Nephron progenitor cell (in vitro differentiated cells): ENCODE measurements at places on chromosomes 7 and 10.
A peak's percentile ranks its signal among the peaks of the same experiment; 100 is the strongest.

DNA sequence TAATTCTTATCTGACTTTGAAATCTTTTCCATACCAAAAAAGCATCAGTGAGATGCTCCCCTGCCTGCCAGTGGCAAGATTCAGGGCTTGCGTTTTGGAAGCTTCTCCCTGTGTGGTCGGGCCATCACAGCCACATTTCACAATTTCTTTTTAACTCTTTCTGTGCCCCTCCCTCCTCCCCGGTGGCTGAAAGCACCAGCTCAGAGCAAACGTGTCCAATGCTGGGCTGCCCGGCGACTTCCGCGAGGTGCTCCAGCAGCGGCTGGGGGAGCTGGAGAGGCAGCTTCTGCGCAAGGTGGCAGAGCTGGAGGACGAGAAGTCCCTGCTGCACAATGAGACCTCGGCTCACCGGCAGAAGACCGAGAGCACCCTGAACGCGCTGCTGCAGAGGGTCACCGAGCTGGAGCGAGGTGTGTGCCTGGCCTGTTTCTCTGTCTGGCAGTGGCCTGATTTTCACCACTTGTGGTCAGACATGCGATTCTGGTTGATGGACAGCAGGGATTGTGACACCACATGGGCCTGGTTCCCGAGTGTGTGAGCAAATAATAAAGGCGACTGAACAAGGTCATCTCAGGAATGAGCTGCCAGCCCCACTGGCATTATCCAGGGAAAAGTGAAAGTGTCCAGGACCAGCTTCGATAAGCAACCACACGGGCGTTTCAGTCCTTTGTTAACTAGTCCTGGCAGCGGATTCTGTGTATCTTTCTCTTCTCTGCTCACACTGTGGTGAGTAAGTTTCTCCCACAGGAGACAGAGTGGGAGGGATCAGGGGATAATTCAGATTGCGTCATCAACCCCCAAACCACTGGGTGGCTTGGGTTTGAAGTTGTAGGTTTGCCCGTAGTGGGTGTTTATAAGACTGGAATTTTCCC is 2.6 kb downstream of the NPTX2 start:
- peaks cover 34% of the 10 kb centered on the region for H3K4me1 ChIP-seq
- H3K27me3 ChIP-seq, result peaks cover 63% of the 10 kb centered on the region
- H3K27ac ChIP-seq, result no peak overlapping the region

GRCh38 chr7:127347567-127348246 is 44.8 kb downstream of the ZNF800 start:
- peaks cover 57% of the 10 kb centered on the region for H3K27me3 ChIP-seq
- peak; percentile 81 for DNase-seq
- H3K4me1 ChIP-seq, result no peaks in the 10 kb centered on the region
- H3K27ac ChIP-seq, result no peak overlapping the region

- peaks cover 34% of the 10 kb centered on the region for H3K27me3 ChIP-seq
- no peak within 1 kb of the TSS for H3K4me3 ChIP-seq
- no peak within 1 kb of the TSS for H3K27ac ChIP-seq
- peaks cover 5% of the 10 kb centered on the region for H3K4me1 ChIP-seq
- DNase-seq, result no peak
Observed at GRCh38 chr10:6062101-6062771, at the start of gene IL2RA. TSS of gene IL2RA (minus strand) at chr10:6062367. CDS start at chr10:6062151, 216 bp downstream.

- peaks cover 11% of the 10 kb centered on the region for H3K27me3 ChIP-seq
- peak; percentile 13 for DNase-seq
- peaks cover 14% of the 10 kb centered on the region for H3K4me1 ChIP-seq
- peak overlapping the region; percentile 1 for H3K27ac ChIP-seq
- H3K4me3 ChIP-seq, result peak overlapping the region; percentile 68
- no peaks in the 10 kb centered on the region for H3K36me3 ChIP-seq
Observed at GRCh38 chr7:115475761-115476385, 554.0 kb downstream of the MDFIC start.

- H3K27ac ChIP-seq, result no peak overlapping the region
- H3K4me3 ChIP-seq, result no peak overlapping the region
- H3K27me3 ChIP-seq, result peaks cover 9% of the 10 kb centered on the region
- no peak for DNase-seq
Observed at GRCh38 chr10:3537518-3537917, 247.5 kb downstream of the KLF6 start.

- no peak for DNase-seq
- no peaks in the 10 kb centered on the region for H3K27me3 ChIP-seq
- H3K4me1 ChIP-seq, result peaks cover 13% of the 10 kb centered on the region
- no peak overlapping the region for H3K27ac ChIP-seq
- no peak overlapping the region for H3K4me3 ChIP-seq
Observed at GRCh38 chr7:157819455-157819807, 482.6 kb downstream of the DNAJB6 start.
